Stimulated activated CD8-positive, alpha-beta memory T cell treated with anti-CD3 and anti-CD28 coated beads, Interleukin-7, amount 100 ng/mL, for 24 hours (primary cell): ENCODE measurements at places on chromosomes 2 and 18.

- no peak for DNase-seq
Measured at GRCh38 chr2:47654790-47655562, 128.0 kb upstream of the MSH6 start.

GRCh38 chr2:124258140-124258880, 233.2 kb downstream of the CNTNAP5 start:
- no peak for DNase-seq

DNA sequence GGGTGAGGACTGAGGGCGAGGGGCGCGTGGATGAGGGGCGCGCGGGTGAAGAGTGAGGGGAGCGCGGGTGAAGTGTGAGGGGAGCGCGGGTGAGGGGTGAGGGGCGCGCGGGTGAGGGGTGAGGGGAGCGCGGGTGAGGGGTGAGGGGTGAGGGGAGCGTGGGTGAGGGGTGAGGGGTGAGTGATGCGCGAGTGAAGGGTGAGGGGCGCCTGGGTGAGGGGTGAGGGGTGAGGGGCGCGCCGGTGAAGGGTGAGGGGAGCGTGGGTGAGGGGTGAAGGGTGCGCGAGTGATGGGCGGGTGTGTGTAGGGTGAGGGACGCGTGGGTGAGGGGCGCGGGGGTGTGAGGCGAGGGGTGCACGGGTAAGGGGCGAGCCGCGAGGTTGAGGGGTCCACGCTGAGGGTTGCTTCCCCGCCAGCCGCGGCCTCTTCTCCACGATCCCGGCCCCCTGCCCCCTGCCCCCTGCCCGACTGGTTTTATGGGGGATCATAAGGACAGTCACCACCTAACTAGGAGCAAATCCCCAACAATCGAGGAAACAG, 1.1 kb upstream of the SLC66A2 start:
- no peak for DNase-seq

DNA sequence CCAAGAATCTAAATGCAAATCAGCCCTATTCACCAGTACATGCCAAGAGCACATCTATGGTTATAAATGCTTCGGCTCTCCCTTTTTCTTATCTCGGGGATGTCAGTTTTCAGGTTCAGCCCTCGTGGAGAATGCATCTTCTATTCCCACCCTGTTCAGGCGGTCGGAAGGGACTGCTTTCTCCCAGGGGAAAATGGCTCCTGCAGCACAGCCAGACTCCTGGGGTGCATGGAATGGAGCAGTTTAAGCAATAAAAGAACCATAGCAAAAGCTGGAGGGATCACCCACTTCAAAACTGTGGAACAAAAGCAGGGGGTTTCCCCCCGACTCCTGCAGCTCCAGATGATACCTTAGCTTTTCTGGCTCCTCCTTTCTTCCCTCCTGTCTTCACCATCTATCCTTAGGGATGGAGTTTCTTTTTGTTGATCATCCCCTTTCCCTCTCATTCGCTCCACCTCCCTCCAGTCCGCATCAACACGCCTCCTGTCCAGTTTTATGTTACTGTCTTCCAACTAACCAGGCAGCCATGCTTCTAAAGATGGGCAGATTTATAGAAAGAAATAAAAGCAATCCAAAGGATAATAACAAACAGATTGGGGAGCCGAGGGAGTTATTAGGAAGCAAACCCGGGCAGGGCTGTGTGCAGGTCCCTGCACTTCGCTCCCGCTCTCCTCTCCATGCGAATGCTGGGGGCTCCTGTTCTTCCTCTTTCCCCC, 356.2 kb upstream of the SMIM21 start:
- no peak for DNase-seq

DNA sequence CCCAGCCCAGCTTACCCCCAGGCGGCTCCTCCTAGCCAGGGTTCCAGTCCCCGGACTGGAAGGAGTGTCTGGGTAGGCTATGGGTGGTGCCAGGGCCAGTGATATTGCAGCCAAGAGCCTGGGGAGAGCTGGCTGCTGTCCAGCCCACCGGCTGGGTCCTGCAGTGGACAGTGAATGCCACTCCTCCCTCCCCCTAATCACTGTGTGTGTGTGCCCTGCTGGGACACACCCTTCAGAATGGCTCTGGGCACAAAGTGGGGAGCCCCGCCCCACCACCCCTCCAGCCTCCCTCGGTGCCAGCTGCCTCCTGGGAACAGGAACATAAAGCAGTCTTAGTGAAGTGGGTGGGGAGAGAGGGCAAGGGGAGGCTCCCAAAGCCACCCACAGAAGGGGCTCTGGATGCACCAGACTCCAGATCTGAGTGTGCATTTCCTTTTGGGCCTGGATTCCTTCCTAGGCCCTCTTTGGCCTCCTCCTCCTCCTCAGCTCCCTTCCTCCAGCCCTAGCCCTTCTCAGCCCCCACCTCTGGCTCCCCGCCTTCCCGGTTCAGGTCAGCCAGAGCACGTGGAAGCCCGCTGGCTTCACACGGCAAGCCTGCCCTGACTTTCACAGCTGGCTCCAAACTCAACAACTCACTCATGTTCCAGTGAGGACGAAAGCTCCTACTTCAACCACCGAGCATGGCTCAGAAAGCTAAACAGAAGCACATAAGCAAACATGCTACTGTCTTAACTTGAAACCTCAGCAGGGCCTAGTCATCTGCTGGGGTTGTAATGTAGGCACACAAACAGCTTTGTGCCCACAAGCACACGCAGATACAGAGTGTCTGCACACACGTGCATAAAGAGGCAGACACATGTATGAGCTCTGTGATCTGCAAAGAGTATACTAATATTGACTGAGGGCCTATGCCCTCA, 209.2 kb upstream of the SMAD2 start:
- no peak for DNase-seq

- DNase-seq, result no peak
Measured at GRCh38 chr18:6851480-6851879, 122.0 kb downstream of the ARHGAP28 start.

DNA sequence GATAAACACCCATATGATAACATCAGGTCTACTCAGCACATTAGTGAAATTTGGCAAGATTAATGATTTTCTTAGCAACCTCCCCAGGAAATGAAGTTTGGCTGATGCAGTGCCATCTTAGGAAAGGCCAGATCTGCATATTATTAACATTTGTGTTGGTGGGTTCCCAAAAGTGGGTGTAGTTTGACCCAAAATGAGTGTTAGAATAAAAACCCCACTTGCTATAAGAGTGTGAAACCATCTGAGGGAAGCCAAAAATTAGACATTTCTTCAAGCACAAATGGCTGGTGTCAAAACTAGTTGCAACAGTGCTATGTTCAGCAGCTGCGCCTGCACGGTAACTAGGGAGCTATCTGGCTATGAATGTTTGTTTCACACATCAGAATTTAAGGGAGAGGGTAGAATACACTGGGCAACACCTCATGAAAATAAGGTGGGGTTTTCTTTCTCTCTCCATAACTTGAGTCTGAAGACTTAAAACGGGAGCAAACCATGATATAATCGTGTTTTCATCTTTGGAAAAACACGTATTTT, 15.9 kb upstream of the CSRNP3 start:
- no peak for DNase-seq

GRCh38 chr18:37393221-37393827, 172.3 kb downstream of the CELF4 start:
- no peak for DNase-seq

DNA sequence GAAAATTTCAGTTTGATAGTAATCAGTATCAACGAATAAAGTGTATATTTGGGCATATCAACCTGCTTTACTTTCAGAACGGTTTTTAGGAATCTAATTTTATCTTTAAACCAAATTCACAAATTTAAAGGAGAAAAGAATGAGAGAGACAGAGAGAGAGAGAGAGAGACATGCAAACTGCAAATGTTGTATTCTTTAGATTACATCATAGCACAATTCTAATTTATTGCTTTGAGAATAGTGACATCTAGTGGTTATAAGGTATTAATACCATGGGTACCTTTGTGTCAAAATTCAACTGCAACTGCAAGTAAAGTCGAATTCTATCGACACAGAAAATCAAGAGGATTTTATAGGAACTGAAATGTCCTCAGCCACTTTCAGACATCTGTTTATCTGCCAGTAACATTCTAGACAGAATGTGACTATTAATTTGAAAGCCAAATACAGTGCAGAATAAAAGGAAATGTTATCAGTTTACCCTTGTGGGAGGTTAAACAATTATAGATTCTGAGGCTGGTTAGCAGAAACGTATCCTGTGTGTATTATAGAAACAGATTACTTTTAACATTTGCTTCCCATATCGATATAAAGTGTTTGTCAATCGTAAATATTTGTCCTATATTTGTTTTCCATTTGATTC, 529.8 kb upstream of the VRK2 start:
- no peak for DNase-seq

- DNase-seq, result no peak
Measured at GRCh38 chr2:239824866-239825704, 200.1 kb downstream of the NDUFA10 start.

GRCh38 chr2:241568726-241569125, 10.2 kb downstream of the BOK start:
- no peak for DNase-seq

- DNase-seq, result no peak
Measured at GRCh38 chr2:140122001-140122400, 1341.8 kb upstream of the NXPH2 start.

GRCh38 chr18:62876828-62877227, 161.5 kb downstream of the PHLPP1 start:
- no peak for DNase-seq

GRCh38 chr2:127619877-127620705, 25.9 kb upstream of the GPR17 start:
- DNase-seq, result no peak

DNA sequence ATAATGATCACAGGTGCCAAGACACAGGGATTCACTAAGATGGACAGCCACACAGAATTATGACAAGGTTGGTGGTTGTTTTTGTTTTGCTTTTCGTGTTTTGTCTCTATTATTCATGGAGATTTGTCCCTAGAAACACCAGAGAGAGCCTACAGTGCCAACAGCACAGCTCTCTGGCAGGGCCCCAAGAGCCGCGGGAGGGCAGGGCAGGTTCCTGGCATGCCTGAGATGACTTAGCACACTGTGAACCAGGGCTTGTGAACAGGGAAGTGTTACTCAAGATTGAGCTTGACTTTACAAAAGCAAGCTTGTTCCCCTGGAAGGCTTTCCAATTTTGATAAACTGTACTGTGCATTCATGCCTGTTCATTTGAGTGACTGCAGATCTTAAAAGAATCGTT, 437.4 kb upstream of the SALL3 start:
- no peak for DNase-seq

DNA sequence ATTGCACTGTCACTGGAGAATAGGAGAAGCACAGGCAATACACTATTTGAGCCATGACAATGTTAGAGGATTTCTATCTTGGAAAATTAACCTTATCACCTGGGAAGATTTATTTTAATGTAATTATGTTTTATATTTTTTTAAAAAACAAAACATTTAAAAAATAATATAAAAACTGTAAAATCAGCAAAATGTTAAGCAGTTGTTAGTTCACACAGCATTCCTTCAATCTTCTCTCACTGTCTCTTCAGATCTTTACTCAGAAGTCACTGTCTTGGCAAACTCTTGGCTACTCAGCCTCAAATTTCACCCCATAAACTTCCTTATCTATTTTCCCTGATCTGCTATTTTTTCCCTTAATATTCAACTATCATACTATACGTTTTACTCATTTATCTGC, 1322.6 kb downstream of the LRP1B start:
- no peak for DNase-seq

- no peak for DNase-seq
Measured at GRCh38 chr18:50992351-50992762, 24.5 kb downstream of the ELAC1 start.

- no peak for DNase-seq
Measured at GRCh38 chr2:49837561-49838293, 683.4 kb upstream of the FSHR start.

DNA sequence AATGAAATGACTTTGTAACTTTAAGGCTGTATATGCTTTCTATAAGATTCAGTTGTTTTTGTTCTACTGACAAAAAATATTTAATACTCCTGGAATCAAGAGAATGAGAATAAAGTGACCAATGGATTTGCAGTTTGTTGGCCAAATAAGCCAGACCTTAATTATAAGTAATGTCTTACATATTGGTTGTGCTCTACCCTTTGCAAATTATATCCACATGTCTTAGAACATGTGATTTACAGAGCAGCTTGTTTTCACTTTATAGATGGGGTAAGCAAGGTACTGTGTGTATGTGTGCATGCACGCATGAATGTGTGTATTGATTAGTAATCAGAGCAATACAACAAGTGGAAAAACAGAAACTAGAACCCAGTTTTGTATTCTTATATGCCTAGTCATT, 59.1 kb downstream of the RMDN2 start:
- no peak for DNase-seq

DNA sequence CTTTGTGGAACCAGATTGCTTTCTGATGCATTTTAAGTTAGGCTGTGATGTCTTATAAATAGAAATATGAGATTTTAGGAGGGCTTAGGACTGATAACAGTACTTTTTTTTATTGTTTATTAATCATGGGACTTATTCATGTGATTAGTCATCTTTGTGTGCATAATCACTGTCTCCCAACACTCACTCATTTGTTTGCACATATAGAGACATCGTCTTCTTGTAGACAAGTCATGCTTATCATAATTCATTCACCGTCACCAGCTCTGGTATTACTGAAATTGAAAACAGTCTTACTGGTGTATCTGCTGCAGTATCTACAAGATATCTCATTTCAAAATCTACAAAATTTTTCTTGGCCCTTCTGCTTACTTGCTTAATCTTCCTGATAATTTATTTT, 45.8 kb downstream of the WDR7 start:
- DNase-seq, result no peak

- DNase-seq, result no peak
Measured at GRCh38 chr18:27298214-27298804, 113.2 kb upstream of the CHST9 start.
